ENCODE measurements at places on chromosomes 16 and 17.

GRCh38 chr16:1278477-1278876 lies 22.6 kb downstream of the TPSD1 start:
- no peak for DNase-seq

GRCh38 chr16:26396511-26397235 lies 670.1 kb upstream of the C16orf82 start:
- no peak for DNase-seq

GRCh38 chr17:6413065-6413464 lies 21.9 kb downstream of the AIPL1 start:
- DNase-seq = peak; percentile 12

DNA sequence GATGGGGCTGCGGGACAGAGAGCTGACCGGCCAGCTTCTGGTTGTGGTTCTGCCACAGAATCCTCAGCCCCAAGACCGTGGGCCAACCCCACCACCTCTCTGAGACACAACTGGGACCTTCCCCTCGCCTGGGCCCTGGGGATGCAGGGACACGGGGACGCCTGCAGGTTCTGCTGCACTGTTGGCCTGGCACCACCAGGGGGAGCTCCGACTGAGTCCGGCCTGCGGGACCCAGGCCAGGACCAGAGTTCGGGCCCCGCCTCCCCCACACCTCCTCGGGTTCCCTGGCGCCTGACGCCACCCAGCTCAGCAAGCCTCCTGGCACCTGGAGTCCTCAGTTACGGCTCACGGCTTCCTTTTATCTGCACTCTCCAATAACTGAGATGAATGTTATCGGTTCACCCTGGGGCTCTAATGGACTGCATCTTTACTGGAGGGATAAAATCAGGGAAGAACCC lies 27.3 kb downstream of the TBC1D16 start:
- DNase-seq = no peak

- DNase-seq = no peak
Measured at GRCh38 chr17:21239680-21240368, 13.4 kb downstream of the NATD1 start.

- DNase-seq = no peak
Measured at GRCh38 chr16:3149630-3150345, 15.0 kb downstream of the ZNF213 start.

- DNase-seq = no peak
Measured at GRCh38 chr17:46043606-46044005, 44.6 kb downstream of the STH start.

- no peak for DNase-seq
Measured at GRCh38 chr17:64115043-64115698, 14.8 kb downstream of the ERN1 start.

- DNase-seq = no peak
Measured at GRCh38 chr16:88305176-88305575, 77.6 kb upstream of the ZNF469 start.

DNA sequence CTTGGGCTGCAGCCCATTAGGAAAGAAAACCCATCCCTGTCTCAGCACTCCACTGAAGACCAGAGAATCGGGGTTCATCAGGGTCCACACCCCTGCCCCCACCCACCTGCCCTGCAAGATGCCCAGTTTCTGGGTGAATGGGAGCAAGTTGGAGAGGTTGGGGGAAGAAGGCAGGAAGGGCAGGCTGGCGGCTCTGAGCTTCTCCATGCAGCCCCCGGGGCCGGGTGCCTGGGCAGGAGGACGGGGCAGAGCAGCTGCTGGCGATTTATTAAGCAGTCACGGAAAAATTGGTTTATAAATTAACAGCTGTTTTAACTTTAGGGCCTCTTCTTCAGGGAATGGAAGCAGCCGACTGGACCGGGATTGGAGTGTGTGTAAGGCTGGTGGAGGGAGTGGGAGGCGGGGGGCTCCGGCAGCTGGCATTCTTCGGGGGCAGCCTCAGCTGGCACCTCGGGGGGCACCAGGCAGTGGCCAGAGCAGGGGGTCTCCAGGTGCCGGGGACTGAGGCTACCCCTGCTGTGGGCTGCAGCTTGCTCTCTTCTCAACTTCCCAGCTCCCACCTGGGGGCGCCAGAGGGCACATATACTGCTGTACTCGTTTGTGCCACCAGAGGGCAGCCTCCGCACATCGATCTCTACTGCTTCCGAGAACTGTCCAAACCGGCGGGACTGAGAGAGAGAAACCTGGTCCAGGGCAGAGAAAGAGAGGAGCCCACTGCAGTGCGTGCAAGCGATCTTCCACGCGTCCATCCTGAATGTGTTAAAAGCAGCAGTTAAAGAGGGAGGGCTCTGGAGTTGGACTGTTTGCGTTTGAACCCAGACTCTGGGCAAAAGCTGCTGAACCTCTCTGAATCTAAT lies 5.0 kb upstream of the PPP1R1B start:
- peak; percentile 52 for DNase-seq

DNA sequence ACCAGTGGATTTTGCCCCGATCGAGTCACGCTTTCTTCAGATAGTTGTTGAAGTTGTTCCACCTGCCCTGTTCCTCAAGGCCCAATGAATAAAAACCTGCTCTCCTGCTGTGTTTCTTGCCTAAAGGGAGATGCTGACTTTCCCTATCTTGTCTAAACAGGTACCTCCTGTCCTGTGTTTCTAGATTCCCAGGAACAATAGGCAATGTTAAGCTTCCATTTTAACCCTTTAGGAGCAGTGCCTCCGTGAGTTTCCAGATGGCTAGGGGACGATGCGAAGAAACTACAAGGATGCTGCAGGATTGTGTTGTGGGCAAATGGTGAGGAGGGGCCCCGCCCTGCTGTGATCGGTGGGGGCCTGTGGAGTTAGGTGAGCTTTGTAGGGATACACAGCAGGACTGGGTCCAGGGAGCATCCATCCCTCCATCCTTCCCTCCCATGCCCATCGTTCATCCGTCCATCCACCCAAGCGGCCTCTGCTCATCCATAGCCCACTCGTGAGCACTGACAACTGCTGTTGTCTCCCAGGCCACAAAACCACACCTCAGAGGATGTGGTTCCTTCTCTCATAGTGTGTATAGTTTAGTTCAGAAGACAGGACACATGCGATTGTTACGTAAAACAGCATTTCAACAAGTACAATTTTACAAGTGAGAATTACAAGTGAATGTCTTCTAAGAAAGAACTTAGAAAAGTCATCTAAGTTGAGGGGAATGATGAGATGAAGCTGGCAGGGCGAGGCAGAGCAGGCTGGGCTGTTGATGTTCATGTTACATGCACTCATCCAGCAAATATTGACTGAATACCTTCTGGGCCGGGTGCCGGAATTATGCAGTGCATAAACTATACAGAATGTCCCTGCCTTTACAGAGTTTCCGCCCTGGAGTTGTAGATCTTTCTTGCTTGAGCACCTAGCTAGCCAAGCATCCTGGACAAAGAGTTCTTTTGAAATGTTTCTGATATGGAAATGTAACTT lies 5.2 kb downstream of the ARSG start:
- no peak for DNase-seq

DNA sequence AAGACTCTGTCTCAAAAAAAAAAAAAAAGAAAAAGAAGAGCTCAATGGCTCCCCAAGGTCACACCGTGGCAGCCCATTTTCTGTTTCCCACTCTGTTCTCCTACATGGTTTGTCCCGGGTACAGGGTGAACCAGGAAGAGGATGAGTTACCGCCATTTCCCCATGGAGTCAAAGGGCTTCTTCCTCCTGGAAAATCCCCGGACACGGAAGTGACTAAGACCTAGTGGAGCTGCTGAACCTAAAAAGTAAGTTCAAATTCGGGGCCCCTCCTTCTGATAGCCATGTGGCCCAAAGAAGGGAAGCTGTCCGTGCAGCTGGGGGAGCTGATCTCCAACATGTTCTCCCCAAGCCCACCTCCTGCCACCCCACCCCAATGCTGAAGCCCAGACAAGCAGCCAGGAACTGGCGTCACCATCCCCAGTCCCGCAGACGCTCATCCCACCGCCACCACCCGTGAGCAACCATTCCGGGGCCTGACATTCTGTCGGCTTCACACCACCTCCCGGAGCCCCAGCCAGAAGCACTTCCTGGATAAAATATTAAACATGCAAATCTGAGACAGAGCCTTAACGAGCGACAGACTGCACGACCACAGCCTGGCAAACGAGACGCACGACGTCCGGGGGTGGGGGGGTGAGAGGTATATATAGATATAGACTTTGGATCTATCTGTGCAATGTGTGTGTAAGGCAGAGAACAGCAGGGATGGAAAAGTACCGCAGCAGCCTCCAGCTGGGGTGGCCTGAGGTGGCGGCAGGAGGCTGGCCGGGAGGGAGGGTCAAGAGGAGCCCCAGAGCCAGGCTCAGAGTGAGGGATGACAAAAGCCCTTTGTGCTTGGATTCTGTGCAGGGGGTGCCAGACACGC lies 17.6 kb downstream of the EPOP start:
- DNase-seq = no peak

DNA sequence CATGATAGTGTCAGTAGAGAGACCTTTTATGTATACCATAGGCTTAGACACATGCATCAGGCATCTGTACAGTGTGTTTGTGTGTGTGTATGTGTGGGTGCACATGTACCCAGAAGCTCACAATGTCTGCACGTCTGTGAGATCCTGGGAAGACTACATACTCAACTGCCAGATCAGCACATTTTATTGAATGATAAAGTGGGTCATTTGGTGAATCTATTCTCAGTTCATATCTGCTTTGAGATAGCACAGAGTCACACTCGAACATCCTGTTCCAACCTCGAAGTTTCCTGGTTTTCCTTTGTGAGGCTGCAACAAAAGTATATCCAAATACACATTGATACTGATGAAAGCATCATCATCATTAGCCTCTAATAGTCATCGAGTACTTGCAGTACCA lies 63.6 kb downstream of the MAF start:
- no peak for DNase-seq

- no peak for DNase-seq
Measured at GRCh38 chr17:83152745-83153611, 73.6 kb downstream of the METRNL start.

DNA sequence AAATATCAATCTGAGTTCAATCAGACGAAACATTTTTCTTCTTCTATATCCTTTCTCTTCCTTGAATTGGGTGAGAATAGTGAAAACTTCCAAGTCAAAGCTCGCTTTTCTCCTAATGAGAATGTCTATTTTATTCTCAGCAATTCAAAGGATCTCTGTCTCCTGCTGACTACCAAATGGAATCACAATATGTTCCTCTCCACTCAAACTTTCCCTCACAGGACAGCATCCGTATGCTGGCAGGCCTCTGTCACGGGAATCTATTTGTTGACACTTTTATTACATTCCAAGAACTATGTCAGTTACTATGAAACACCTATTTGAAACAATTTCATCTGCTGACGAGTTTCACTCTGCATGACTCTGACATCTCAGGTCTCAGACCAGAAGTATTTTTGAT lies 1196.6 kb downstream of the CDH11 start:
- DNase-seq = no peak

DNA sequence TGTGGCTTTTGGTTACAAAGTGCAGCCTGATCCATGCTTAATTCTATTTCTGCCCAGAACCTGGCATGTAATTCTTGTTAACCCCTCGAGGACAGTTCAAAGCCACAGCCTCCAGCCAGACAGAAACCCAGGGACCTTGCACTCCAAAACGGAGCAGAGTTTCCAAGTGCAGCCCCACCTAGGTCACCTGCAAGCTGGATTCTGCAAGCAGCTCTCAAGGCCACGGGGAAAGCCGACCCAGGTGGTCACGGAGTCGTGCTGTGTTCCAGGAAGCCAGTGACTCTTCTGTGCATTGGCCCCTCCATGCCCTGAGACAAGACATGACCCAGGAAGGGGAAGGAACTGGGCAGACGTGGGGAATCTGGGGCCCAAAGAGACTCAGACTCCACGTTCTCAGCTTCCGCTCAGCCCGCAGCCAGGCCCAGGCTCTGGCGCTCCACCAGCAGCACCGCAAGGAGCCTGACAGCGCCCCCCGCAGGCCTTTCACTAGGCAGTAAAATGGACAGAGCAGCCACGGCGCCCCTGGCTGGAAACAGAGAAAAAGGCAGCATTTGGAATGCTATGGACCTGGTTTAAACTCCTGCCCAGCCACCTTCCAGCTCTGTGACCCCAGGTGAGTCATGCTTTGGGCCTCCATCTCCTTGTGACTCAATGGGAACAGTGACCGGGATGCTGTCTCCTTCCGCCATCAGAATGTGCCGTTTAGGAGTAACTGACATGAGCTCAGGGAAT lies 27.3 kb upstream of the GSG1L start:
- DNase-seq = no peak

- no peak for DNase-seq
Measured at GRCh38 chr16:66692341-66692740, 4.2 kb downstream of the CMTM4 start.

DNA sequence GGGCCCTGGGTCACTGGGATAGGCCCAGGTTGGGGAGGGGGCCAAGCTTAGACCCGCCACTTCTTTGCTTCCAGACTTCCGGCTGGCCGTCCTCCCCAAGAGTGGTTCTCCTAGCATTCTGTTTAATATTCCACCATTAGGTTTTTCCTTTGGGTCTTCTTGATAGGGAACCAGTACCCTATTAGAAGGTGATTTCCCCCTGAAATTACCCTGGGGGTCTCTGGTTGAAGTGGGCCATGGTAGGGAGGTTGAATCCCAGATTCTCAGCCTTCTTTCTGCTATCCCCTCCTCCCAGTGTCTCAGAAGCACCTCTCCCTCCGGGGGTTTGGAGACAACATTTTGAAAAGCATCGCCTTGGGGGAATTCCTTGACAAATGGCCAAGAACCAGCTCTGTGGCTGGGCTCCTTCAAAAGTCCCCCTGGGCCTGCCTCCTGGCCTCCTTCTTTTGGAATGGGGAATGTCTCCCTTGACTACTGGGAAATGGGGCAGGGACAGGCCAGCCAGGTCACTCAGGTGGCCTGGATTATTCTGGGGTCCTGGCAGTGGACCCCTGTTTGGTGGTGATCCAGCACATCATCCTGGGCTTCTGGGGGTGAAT lies 5.7 kb downstream of the LASP1 start:
- no peak for DNase-seq

DNA sequence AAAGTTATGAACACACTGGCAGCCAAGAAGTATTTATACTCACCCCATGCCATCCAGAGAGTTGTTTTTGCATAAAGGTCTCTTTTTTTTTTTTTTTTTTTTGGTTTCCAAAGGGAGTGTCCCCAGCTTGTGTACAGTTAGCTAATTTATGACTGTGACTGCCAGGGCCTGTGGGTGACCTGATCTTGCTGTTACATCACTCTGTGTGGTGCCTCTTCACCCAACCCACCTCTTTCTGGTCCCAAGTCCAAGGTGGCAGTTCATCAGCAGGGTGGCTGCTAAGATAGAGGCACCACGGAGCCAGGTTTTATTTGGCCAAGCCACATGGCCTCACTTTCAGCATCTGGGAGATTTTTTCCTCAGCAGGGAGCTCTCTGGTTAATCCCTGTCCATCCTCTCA lies at the start of gene NOS2:
TSS of gene NOS2 (minus strand) at position 8 of the 400 bp plus-strand sequence. CDS start 1,720 bp downstream, outside the sequence.
- no peak for DNase-seq

GRCh38 chr16:84138824-84139627 lies 6.0 kb downstream of the HSDL1 start:
- no peak for DNase-seq

DNA sequence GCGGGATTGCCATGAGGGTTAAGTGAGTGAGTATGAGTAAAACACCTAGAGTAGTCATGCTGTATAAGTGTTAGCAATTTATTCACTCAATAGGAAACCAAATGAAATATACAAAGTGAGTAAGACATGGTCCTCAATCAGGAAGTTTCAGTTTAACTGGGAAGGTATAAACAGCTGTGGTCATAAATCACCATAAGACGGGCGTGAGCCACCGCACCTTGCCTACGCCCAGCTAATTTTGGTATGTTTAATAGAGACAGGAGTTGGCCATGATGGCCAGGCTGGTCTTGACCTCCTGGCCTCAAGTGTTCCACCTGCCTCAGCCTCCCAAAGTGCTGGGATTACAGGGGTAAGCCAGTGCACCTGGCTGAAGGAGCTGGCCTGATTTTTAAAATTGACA lies 27.0 kb downstream of the RNF135 start:
- DNase-seq = no peak
